ENCODE measurements at places on chromosomes 1 and 21. TPM values are rescaled to one million over a fixed set of nuclear protein-coding genes. Genes with fewer than 3 reads are reported as not detected.

GRCh38 chr1:51236531-51237350 lies 668 bp downstream of the RNF11 start:
- peak overlapping the region; percentile 100 for H3K4me3 ChIP-seq
- H3K27ac ChIP-seq = peak overlapping the region; percentile 98
- peaks cover 19% of the 10 kb centered on the region for H3K4me1 ChIP-seq

DNA sequence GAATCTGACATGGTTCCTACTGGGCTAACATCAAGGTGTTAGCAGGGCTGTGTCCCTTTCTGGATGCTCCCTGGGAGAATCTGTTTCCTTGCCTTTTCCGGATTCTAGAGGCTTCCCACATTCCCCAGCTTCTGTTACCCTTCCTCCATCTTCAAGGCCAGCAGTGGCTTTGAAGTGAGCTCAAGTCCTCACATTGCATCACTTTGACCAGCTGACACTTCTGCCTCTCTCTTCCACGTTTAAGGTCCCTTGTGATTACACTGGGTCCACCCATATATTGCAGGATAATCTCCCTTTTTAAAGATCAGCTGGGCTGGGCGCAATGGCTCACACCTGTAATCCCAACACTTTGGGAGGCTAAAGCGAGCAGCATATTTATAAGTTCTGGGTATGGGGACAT lies 33.1 kb downstream of the CNST start:
- H3K4me1 ChIP-seq = no peaks in the 10 kb centered on the region
- no peak for DNase-seq
- H3K27me3 ChIP-seq = no peaks in the 10 kb centered on the region
- no peak overlapping the region for H3K27ac ChIP-seq

INKA2 gene
- 7.3 TPM for total RNA-seq

GRCh38 chr1:117098287-117098890 lies 23.2 kb downstream of the TRIM45 start:
- DNase-seq = no peak
- no peak overlapping the region for H3K27ac ChIP-seq
- peaks cover 18% of the 10 kb centered on the region for H3K36me3 ChIP-seq
- no peak overlapping the region for H3K4me3 ChIP-seq
- no peaks in the 10 kb centered on the region for H3K27me3 ChIP-seq
- H3K4me1 ChIP-seq = peaks cover 30% of the 10 kb centered on the region

- peak; percentile 68 for DNase-seq
- H3K27ac ChIP-seq = no peak overlapping the region
- H3K4me1 ChIP-seq = peaks cover 16% of the 10 kb centered on the region
Observed at GRCh38 chr1:207362962-207363860, 41.7 kb downstream of the CD55 start.

DNA sequence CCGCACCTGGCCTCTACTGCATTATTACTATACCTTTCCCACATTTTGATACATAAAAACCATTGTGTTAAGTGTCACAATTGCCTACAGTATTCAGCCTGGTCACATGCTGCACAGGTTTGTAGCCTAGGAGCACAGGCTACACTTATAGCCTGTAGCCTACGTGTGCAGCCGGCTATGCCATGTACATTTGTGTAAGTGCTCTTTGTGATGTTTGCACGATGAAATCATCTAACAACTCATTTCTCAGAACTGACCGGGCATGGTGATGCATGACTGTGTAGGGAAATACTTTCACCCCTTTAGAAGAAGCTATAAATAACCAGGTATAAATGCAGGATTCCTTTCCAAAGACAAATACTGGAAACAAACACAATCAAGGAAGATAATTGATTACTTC lies 12.1 kb downstream of the ERG start:
- peak; percentile 95 for DNase-seq
- H3K4me3 ChIP-seq = no peak overlapping the region
- H3K36me3 ChIP-seq = no peaks in the 10 kb centered on the region
- H3K4me1 ChIP-seq = peaks cover 12% of the 10 kb centered on the region
- peak overlapping the region; percentile 69 for H3K27ac ChIP-seq

UBE2U gene
- total RNA-seq = not detected

DNA sequence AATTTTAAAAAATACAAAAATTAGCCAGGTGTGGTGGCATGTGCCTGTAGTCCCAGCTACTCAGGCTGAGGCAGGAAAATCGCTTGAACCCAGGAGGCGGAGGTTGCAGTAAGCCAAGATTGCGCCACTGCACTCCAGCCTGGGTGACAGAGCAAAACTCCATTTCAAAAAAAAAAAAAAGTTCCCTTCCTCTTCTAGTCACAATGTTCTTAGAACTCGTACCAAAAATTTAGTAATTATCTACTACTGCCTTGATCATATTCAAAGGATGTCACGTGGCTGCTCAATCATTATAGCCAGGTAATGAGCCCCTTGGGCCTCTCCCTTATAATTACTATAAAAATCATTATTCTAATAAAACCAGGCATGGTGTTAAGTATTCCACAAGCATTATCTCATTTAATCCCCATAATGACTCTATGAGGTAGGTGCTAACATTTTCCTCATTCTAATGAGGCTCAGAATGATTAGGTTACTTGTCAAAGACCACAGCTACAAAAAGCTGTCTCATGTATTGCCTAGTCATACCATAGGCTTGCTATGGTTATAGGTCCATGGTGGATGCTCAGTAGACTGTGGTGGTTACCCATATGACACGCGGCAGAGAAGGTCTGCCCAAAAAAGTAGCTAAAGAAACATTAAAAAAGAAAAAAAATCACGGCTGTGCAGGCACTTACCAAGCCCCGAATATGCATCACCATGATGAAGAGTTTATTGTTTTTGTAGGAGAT lies 15.5 kb upstream of the PPP1R15B start:
- DNase-seq = no peak
- H3K4me3 ChIP-seq = no peak overlapping the region
- H3K4me1 ChIP-seq = peaks cover 11% of the 10 kb centered on the region
- no peaks in the 10 kb centered on the region for H3K27me3 ChIP-seq

DNA sequence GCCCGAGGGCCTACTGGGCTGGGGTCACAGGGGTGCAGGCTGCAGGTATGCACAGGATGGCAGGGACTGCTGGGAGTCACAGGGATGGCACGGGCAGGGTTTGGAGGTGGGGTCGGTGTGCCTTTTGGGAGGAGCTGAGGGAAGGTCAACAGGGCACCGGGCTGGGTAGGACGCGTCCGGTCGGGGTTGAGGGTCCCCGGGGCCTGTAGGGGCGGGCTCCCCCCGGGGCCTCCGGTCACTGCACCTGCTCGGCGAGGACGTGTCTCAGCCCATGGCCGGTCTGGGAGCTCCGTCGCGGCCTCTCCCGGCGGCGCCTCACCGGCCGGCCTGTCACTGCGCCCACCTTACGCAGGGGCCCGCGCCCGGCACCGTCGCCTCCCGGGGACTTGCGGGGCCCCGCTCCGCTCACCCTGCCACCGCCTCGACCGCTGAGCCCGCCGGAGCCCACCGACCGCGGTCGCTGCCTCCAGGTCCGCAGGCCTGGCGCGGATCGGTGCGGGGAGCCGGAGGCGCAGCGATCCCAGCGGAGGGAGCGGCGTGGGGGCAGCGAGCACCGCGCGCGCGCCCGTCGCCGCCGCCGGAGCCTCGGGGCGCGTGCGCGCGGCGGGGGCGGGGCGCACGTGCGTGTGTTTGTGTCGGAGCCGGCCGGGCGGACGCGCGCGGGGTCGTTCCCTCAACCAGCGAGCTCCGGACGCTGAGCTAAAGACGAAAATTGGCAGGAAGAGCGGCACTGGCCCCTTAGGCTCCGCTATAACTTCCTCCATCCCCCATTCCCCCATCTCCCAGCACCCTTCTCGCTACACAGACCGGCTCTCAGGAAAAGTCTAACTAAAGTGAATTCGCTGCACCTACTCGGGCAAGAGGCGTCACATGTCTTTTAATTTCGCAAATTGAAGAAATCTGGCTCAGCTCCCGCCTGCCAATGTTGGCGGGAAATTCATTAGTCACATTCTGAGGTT lies at the start of gene AMIGO1:
Gene AMIGO1 (minus strand): TSS at position 552 of the 959 bp plus-strand sequence. CDS start 815 bp downstream, outside the sequence.
- peak within 1 kb of the TSS; percentile 75 for H3K4me3 ChIP-seq
- H3K27ac ChIP-seq = no peak within 1 kb of the TSS
- peaks cover 3% of the 10 kb centered on the region for H3K4me1 ChIP-seq
- no peak for DNase-seq

GRCh38 chr1:67892476-67893125 lies 59.3 kb upstream of the GNG12 start:
- H3K36me3 ChIP-seq = no peaks in the 10 kb centered on the region
- peaks cover 48% of the 10 kb centered on the region for H3K4me1 ChIP-seq
- H3K27ac ChIP-seq = no peak overlapping the region
- H3K4me3 ChIP-seq = no peak overlapping the region

GRCh38 chr1:241641773-241642592 lies 1.8 kb upstream of the CHML start:
- peak; percentile 59 for DNase-seq
- peak overlapping the region; percentile 22 for H3K27ac ChIP-seq
- H3K36me3 ChIP-seq = no peaks in the 10 kb centered on the region

DNA sequence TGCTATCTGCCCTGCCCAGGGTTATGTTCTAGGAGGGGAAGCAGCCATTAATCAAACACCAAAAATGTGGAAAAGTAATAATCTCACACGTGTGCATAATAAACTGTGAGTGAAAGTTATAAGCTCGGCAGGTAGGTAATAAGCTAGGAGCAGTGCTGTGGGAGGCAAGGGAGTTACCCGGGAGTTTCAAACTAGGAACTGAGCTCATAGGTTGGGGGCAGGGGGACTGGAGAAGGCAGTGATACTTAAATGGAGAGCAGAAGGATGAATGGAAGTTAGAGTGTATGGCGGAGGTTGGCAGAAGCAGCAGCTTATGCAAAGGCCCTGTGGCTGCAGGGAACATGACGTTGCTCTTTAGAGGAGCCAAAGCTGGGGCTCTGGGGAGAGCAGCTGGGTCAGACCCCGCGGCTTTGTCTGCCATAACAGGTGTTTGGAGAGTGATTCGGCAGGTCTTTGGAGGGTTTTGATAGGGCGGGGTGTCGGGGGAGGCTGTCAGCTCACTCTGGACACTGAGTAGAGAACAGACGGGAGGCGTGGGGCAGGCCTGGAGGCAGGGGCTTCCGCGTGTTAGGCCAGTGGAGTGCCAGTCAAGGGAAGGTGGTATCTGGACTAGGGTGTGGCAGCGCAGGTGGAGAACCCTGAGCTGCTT lies 20.0 kb downstream of the PTPRF start:
- peaks cover under 1% of the 10 kb centered on the region for H3K4me1 ChIP-seq
- no peak for DNase-seq
- H3K27me3 ChIP-seq = no peaks in the 10 kb centered on the region

GRCh38 chr1:164272156-164272555 lies 286.8 kb upstream of the PBX1 start:
- DNase-seq = no peak
- H3K4me1 ChIP-seq = no peaks in the 10 kb centered on the region
- no peaks in the 10 kb centered on the region for H3K36me3 ChIP-seq

- DNase-seq = no peak
- no peaks in the 10 kb centered on the region for H3K36me3 ChIP-seq
- no peak overlapping the region for H3K27ac ChIP-seq
- H3K4me1 ChIP-seq = no peaks in the 10 kb centered on the region
Observed at GRCh38 chr1:7018351-7018750, 233.1 kb downstream of the CAMTA1 start.

- H3K4me1 ChIP-seq = no peaks in the 10 kb centered on the region
- no peaks in the 10 kb centered on the region for H3K36me3 ChIP-seq
- H3K27ac ChIP-seq = no peak overlapping the region
- no peak for DNase-seq
- no peak overlapping the region for H3K4me3 ChIP-seq
Observed at GRCh38 chr1:110434946-110435345, 16.0 kb upstream of the PROK1 start.

GRCh38 chr1:26694638-26695355 lies 1.0 kb upstream of the ARID1A start:
- DNase-seq = no peak
- no peaks in the 10 kb centered on the region for H3K36me3 ChIP-seq
- peak overlapping the region; percentile 79 for H3K27ac ChIP-seq
- peaks cover 40% of the 10 kb centered on the region for H3K4me1 ChIP-seq
- H3K27me3 ChIP-seq = no peaks in the 10 kb centered on the region

- DNase-seq = no peak
- no peaks in the 10 kb centered on the region for H3K27me3 ChIP-seq
- no peak overlapping the region for H3K27ac ChIP-seq
- H3K4me3 ChIP-seq = peak overlapping the region; percentile 64
- no peaks in the 10 kb centered on the region for H3K36me3 ChIP-seq
- peaks cover 22% of the 10 kb centered on the region for H3K4me1 ChIP-seq
Observed at GRCh38 chr1:2413495-2414296, 1.3 kb upstream of the PEX10 start.

DNA sequence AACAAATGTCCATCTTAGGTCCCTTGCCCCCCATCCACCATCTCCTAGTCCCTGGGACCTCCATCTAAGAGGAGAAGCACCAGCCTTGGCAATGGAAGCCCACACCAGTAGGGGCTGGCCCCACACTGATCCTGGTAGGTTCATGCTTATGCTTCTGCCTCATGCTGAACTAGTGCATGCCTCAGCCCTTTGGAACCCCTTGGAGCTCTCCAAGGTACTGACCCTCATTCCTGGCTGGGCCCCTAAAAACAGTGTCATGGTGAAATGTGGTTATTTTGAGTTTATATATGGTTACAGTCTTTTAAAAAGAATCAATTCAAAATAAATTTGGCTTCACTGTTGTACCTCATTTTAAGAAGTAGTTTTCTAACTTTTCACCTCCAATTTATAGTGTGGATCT lies 108.3 kb downstream of the HIVEP3 start:
- DNase-seq = peak; percentile 25
- no peaks in the 10 kb centered on the region for H3K27me3 ChIP-seq
- no peak overlapping the region for H3K27ac ChIP-seq
- no peaks in the 10 kb centered on the region for H3K36me3 ChIP-seq
- peaks cover 22% of the 10 kb centered on the region for H3K4me1 ChIP-seq

GRCh38 chr1:2376261-2376741 lies 15.1 kb downstream of the MORN1 start:
- H3K27me3 ChIP-seq = no peaks in the 10 kb centered on the region
- no peak overlapping the region for H3K27ac ChIP-seq
- H3K4me1 ChIP-seq = no peaks in the 10 kb centered on the region
- no peaks in the 10 kb centered on the region for H3K36me3 ChIP-seq
- no peak for DNase-seq

PALMD gene
- 0.41 TPM for total RNA-seq

GRCh38 chr1:162872981-162873380 lies 12.0 kb upstream of the CCDC190 start:
- H3K27ac ChIP-seq = peak overlapping the region; percentile 99
- peaks cover 20% of the 10 kb centered on the region for H3K4me1 ChIP-seq
- no peaks in the 10 kb centered on the region for H3K27me3 ChIP-seq
- H3K36me3 ChIP-seq = no peaks in the 10 kb centered on the region

RASAL2 gene
- total RNA-seq = 45.3 TPM

DNA sequence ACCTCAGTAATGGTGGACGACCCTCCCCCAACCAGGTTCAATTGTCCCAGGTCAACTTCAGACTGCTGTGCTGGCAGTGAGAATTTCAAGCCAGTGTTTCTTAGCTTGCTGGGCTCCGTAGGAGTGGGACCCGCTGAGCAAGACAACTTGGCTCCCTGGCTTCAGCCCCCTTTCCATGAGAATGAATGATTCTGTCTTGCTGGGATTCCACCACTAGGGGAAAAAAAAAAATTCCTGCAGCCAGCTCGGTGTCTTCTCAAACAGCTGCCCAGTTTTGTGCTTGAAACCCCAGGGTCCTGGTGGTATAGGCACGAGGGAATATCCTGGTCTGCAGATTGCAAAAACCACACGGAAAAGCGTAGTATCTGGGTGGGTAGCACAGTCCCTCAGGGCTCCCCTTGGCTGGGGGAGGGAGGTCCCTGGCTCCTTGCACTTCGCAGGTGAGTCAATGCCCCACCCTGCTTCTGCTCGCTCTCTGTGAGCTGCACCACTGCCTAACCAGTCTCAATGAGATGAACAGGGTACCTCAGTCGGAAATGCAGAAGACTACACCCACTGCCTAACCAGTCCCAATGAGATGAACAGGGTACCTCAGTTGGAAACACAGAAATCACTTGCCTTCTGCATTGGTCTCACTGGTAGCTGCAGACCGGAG lies 41.5 kb downstream of the GBP6 start:
- H3K4me1 ChIP-seq = no peaks in the 10 kb centered on the region
- H3K27ac ChIP-seq = no peak overlapping the region
- H3K36me3 ChIP-seq = no peaks in the 10 kb centered on the region
- H3K27me3 ChIP-seq = no peaks in the 10 kb centered on the region
- H3K4me3 ChIP-seq = no peak overlapping the region
